Dorsolateral prefrontal cortex (tissue), 122 donors: ENCODE measurements at places on chromosomes 13 and 19. TPM values are rescaled to one million over a fixed set of nuclear protein-coding genes. Genes with fewer than 3 reads are reported as not detected.

STXBP2 gene
- total RNA-seq = 24.4 TPM

FGF22 gene
- total RNA-seq = 8.6 TPM

C13orf42 gene
- not detected for total RNA-seq

SERPINE3 gene
- total RNA-seq = not detected

ANGPTL4 gene
- 63.6 TPM for total RNA-seq

UNC13A gene
- 164 TPM for total RNA-seq

FFAR3 gene
- not detected for total RNA-seq

SGTA gene
- 79.3 TPM for total RNA-seq

ATP4A gene
- total RNA-seq = 0.18 TPM

ZNF723 gene
- not detected for total RNA-seq

SHD gene
- total RNA-seq = 29.1 TPM

NCLN gene
- total RNA-seq = 39.7 TPM

DUS3L gene
- total RNA-seq = 23.5 TPM

RGS9BP gene
- 2.0 TPM for total RNA-seq

ZNF793 gene
- total RNA-seq = 23.0 TPM

SYNE4 gene
- total RNA-seq = 0.76 TPM

C19orf25 gene
- total RNA-seq = 37.7 TPM

SBNO2 gene
- 23.5 TPM for total RNA-seq

ZNF865 gene
- total RNA-seq = 18.1 TPM

CEACAM7 gene
- not detected for total RNA-seq

CD177 gene
- 7.4 TPM for total RNA-seq

KLHL1 gene
- total RNA-seq = 2.9 TPM

ZNF584 gene
- total RNA-seq = 23.8 TPM

C5AR1 gene
- total RNA-seq = 1.4 TPM

CELF5 gene
- total RNA-seq = 106 TPM

ANKLE1 gene
- 2.6 TPM for total RNA-seq

CACNG6 gene
- total RNA-seq = 0.57 TPM

RFPL4AL1 gene
- total RNA-seq = not detected

CACNG7 gene
- 82.8 TPM for total RNA-seq

LPAR2 gene
- total RNA-seq = 12.0 TPM

STOML3 gene
- not detected for total RNA-seq

PSG7 gene
- not detected for total RNA-seq
